ENCODE measurements at places on chromosomes 7 and 10. TPM values are rescaled to one million over a fixed set of nuclear protein-coding genes. Genes with fewer than 3 reads are reported as not detected.
A peak's percentile ranks its signal among the peaks of the same experiment; 100 is the strongest.

Gene TUBAL3
- not detected for total RNA-seq

Gene AKR1C8
- total RNA-seq, result not detected

DNA sequence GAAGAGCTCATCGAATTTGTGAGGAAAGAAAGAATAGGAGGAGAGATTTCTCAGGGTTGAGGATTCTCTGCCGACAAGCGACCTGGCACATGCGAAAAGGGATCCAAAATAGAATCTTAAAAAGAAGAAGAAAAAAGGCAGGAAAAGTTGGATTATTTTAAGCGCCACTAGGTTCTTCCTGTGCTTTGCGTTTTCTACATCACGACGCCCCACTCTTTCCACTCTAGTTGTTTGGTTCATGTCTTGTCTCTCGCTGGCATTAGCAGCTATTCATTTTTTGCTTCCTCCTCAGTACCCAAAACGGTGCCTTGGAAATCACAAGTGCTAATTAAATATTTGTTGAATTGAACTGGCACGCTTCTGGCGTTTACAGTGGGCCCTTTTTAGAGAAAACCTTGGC lies 674 bp upstream of the FRA10AC1 start:
- peaks cover 12% of the 10 kb centered on the region for H3K4me1 ChIP-seq
- peak overlapping the region; percentile 78 for H3K27ac ChIP-seq
- no peaks in the 10 kb centered on the region for H3K27me3 ChIP-seq

GRCh38 chr7:143314127-143314526 lies 1.8 kb upstream of the CLCN1 start:
- no peak for DNase-seq
- H3K4me1 ChIP-seq, result no peaks in the 10 kb centered on the region
- H3K27me3 ChIP-seq, result no peaks in the 10 kb centered on the region

DNA sequence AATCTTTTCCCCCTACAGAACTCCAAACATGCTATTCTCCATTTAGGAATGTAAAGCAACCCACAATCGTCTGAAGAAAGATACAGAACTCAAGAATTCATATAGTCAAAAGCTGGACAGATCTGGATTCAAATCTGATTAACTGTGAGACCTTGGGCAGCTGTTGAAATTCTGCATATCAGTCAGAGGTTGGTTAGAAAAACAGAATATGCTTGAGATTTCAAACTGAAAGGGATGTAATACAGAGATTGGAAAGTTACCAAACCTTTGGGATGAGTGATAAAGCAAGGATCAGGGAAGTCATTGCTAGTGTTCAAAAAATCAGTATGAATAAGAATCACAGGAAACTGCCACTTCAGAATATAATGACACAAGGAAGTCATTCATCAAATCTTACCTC lies 406.6 kb downstream of the HTR7 start:
- H3K27ac ChIP-seq, result no peak overlapping the region
- DNase-seq, result no peak
- no peaks in the 10 kb centered on the region for H3K36me3 ChIP-seq

DNA sequence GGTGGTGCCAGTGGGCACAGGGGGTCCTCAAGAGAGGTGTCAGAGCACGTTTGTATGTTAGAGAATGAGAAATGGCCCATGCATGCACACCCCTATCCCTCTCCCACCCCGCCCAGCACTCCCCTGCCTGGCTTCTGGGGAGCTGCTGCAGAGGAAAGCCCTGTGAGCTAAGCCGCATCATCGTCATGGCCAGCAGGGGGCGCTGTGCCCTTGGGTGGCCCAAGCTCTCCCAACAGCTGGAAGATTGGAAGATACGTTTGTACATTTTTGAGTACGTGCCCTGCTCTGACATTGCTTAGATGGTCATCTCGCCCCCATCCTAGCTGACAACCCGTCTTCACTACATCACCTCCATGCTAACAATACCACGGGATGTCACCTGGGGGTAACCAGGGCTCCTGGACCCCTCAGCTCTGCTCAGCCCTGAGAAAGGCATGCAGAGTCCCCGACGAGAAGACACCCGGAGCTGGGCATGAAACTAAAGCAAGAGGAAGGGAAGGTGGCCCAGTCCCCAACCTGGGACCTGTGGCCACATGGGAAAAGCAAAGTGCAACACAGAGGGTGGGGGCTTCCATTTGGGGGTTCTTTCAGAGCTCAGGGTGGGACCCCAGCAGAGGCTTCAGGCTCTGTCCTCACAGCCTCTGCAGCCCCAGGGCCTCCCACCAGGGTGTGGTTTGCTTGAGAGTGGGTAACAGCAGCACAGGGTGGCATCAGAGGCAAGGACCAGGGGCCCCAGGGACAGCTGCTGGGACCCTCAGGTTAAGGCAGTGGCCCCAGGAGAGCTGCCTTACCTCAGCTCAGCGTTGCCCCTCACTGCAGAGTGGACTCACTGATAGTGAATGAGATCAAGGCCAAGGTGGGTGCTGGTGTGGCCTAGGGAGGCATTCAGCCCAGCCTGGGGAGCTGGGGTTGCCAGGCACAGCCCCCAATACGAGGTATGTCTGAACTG lies 136.6 kb downstream of the PTPN20 start:
- no peaks in the 10 kb centered on the region for H3K27me3 ChIP-seq
- peaks cover 37% of the 10 kb centered on the region for H3K4me1 ChIP-seq
- DNase-seq, result no peak
- H3K36me3 ChIP-seq, result no peaks in the 10 kb centered on the region
- no peak overlapping the region for H3K4me3 ChIP-seq

DNA sequence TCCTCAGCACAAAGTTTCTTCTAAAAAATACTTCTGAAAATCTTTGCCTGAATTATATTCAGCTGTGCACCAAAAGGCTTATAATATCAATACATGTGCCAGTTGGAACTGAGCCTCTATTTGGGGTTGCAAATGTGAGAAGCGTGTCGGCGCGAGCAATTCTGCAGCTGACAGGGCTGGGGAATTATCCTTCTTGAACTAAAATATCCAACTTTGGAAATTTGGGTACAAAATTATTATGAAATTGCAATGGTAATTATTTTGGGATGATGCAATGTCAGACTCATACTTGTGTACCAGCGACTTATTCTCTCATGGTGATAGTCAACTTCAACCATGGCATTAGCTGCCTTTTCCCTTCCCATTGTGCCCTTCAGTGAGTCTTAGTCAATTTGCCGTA lies 507.0 kb upstream of the KLF6 start:
- no peak for DNase-seq
- H3K27ac ChIP-seq, result peak overlapping the region; percentile 16
- H3K4me3 ChIP-seq, result no peak overlapping the region
- no peaks in the 10 kb centered on the region for H3K36me3 ChIP-seq

DNA sequence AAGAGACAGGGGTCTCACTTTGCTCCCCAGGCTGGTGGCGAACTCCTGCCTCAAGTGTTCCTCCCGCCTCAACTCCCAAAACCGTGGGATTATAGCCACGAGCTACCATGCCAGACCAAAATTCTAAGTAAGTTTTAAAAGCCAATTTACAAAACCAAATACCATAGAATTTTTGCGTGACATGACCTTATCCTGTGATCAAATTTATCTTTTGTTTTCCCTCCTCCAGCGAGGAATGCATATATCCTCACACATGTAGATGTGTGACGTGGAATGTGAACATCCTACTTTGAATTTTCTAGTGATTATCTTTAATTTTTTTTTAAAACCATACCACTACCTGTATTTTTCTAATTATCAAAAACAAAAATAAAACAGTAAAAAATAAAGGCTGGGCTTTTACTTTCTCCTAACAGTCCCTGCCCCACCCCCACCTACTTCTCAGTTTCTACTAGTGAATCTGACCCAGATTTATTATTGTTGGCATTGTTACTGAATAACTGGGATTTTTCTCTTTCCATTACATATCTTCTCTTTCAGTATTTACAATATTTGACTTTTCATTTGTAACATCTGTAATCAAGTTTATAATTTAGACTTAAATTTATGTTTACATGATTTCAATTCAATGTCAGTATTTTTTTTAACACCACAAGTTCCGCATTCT lies 26.0 kb downstream of the CYTH3 start:
- H3K4me1 ChIP-seq, result peaks cover 13% of the 10 kb centered on the region
- no peak overlapping the region for H3K27ac ChIP-seq
- H3K27me3 ChIP-seq, result no peaks in the 10 kb centered on the region
- no peak overlapping the region for H3K4me3 ChIP-seq
- no peak for DNase-seq
- H3K36me3 ChIP-seq, result no peaks in the 10 kb centered on the region

Data from thoracic aorta (tissue), 2 donors.